ENCODE measurements at places on chromosomes 3 and 15. TPM values are rescaled to one million over a fixed set of nuclear protein-coding genes. Genes with fewer than 3 reads are reported as not detected.

CRYBG3 gene
- total RNA-seq, result 9.4 TPM

- no peak for DNase-seq
These were observed 27.1 kb upstream of the LACTB start for GRCh38 chr15:63094495-63094931.

- no peak for DNase-seq
These were observed 42.2 kb downstream of the KLHL25 start for GRCh38 chr15:85752491-85752961.

DNA sequence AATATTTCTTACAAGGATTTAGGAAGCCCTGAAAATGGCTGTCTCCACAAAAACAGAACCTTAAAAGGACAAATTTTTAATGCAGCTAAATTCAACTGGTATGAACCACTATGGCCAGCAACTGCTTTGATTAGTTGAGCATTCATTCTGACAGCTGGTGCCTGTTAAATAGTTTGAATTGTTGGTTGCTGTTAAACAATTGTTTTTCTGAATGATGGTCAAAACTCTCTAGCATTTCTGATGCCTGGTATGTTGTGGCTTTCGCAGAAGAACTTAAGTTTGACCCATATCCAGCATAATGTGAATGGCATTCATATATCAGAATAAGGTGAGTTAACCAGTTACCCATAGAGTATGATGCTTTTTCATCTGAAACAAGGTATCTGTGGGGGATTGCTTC, 138.4 kb downstream of the MEIS2 start:
- DNase-seq, result no peak

GRCh38 chr3:114554731-114555130, 260.9 kb downstream of the TIGIT start:
- no peak for DNase-seq

MORF4L1 gene
- 633 TPM for total RNA-seq

- DNase-seq, result no peak
These were observed 72.8 kb downstream of the GALK2 start for GRCh38 chr15:49242820-49243219.

DNA sequence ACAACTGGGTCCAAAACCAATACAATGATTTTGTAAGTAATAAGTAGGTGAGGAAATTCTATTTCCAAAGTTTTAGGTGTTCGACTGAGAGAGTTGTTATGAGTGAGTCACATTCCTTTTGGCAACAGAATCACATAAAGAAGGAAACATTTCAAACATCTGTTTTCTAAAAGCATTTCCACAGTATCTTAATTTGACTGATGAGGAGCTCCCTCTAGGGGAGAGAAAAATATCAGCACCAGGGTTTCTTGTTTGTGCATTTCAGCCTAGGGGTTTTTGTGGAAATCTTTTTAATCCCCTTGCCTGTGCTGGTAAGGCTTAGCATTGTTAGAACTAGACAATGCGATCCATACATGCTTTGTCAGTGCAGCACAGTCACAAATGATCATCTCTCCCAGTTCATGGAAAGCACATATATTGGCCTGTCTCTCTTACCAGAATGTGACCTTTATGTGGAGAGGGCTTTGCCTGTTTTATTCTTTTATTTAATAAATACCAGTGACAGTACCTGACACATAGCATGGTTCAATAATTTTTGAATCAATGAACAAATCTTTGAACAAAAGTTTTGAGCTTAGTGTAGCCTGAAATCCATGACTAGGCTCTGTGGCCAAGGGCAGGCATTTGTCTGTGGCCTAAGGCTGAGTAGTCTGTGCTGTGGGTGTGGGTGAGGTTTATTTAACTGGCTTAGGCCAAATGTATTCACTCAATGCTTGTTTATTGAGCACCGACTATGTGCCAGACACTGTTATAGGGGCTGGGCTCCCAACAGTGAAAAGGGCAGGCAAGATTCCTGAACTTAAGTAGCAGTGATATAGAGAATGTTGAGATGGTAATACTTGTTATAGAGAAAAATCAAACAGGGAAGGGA, 21.1 kb upstream of the IQCF6 start:
- peak; percentile 84 for DNase-seq

SATB1 gene
- total RNA-seq, result 38.2 TPM

- peak; percentile 74 for DNase-seq
These were observed 499 bp downstream of the ALDH1A2 start for GRCh38 chr15:58064980-58065444.

DNA sequence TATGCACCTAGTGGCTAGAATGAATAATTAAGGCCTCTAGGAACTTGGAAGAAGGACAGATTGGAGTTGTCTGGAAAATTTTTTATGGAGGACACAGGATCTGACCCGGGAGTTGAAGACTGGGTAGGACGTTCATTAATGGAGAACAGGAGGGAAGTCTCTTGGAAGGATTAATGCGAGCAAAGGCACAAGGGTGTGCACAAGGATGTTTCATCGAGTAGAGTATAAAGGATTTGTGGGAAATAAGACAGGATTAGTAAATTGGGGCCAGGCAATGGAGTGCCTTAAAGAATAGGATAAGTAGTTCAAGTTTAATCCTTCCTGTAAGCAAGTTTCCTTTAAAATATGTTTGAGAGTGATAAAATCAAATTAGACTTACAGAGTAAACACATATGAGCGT, 14.6 kb downstream of the LMOD3 start:
- no peak for DNase-seq

GRCh38 chr15:62453981-62454380, 288.9 kb upstream of the C2CD4B start:
- no peak for DNase-seq

DNA sequence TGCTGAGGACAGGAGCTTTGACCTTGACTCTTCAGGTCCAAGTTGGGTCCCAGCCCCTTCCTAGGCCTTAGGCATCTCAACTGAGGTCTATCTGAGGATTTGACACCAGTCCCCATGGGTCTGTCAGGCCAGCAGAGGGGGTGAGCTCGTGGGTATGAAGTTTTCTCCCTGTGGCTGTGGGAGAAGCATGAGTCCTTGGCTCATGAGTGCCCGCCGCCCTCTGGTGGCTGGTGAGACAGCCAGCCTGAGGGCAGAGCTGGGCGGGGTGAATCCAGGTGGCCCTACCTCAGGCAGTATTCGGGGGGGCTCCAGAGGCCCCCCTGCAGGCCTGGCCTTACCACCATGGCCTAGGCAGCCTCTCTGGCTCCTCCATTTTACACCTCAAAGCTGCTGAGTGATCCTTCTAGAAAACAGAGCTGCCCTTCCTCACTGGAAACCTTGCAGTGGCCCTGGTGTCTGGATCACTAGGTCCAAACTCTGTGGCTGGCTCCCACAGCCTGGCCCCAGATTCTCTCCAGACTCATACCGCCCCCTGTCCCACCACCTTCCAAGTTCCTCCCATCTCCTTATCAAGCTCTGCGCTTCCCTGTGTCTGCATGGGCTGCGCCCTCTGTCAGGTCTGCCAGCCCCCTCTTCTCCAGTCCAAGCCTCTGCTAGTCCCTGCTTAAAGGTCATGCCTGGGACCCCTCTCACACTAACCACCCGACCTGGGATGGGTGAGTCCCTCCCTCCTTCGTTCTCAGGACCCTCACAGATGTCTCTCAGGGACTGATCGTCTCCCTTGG, 16.1 kb downstream of the SH2D7 start:
- peak; percentile 88 for DNase-seq

DNA sequence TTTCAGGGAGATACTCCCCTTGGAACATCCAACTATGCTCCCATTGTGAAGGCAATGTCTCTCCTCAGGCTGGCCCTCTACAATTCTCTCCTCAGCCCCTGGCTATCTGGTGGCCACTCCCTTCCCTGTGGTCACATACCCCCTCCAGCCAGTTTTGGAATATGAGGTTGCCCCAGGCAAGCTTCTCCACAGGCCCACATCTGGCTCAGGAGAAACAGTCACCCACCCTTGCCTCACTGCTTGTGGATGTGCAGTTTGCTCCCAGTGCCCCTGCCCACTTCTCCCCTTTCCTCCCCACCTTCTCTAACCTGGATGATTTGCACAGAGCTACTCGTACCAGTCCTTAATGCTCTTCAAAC, 15.7 kb upstream of the TIPARP start:
- no peak for DNase-seq

- peak; percentile 70 for DNase-seq
These were observed 84.5 kb upstream of the ATP10A start for GRCh38 chr15:25947323-25948314.

DNA sequence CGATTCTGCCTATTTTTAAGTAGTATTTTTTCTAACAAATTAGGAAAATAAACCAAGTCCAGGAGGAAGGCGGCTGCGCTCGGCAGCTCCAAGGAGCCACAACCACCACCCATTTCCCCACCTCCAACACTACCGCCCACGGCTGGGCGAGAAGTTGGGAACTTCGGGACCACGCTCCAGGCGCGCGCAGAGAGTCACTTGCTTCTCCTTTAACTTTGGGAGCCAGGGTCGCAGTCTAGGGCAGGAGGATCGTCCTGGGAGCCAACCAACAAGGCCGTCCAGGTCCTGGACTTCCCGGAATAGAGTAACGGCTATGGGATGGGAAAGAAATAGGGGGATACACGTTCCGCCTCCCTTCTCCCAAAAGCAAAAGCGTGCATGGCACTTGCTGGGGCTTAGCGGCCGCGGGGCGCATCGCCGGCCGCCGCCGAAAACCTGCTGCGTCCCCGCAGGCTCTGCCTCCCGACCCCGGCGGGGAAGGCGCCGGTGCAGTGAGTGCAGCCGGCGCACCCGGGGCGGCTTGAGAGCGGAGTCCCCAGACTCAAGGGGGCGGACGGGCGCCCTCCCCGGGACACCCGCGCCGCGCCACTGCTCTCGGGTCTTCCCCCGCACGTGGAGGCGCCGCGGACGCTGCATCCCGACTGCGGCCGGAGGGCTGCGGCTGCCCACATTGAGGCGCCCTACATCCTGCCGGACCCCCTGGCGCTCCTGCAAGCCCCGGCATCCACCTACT, 699 bp downstream of the MEGF11 start:
- peak; percentile 70 for DNase-seq

GRCh38 chr3:168338161-168338560, 242.4 kb upstream of the GOLIM4 start:
- DNase-seq, result no peak

GPR160 gene
- total RNA-seq, result 4.3 TPM

TRIM42 gene
- not detected for total RNA-seq

- DNase-seq, result no peak
These were observed 56.5 kb downstream of the SIDT1 start for GRCh38 chr3:113588806-113589205.

GCNT3 gene
- total RNA-seq, result not detected

- DNase-seq, result no peak
These were observed 8.5 kb downstream of the TNK2 start for GRCh38 chr3:195899701-195900435.

DNA sequence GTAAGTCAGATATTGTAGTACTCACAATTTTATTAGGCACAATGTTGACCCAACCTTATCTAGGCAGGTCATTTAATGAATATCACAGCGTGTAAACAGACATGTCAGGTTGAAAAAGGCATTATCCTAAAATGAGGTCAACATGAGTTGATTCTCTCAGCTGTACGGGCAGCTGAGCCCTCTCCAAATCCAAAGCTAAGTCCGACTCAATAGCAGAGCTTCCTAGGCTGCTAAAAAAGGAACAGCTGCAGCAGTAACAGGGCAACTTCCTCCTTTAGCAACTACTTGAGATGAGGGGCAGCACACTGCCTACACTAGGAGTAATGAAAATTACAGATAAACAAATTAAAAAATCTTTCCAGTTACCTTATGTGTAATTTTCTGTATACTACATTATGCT, 189.2 kb downstream of the CADM2 start:
- no peak for DNase-seq

DNA sequence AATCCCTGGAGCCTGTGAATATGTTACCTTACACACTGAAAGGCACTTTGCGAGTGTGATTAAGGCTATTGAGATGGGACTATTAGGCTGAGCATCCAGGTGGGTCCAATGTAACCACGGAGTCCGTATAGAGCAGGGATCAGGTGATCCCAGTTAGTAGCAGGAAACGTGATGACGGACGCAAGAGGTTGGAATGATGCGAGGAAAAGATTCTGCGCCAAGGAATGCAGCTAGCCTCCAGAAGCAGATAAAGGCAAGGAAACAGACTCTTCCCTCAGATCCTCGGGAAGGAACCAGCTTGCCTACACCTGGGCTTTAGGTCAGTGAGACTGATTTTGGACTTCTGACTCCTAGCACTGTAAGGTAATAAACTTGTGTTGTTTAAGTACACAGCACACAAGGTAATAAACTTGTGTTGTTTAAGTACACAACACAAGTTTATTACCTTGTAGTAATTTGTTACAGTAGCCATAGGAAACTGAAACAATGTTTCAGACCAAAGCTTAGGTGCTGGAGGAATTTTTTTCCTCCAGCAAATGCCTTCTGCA, 125.0 kb downstream of the CHST2 start:
- no peak for DNase-seq

- no peak for DNase-seq
These were observed 17.0 kb upstream of the MUC4 start for GRCh38 chr3:195828762-195829161.
